Naive B cell (primary cell): ENCODE measurements at places on chromosomes 1 and 21. TPM values are rescaled to one million over a fixed set of nuclear protein-coding genes. Genes with fewer than 3 reads are reported as not detected.

DNA sequence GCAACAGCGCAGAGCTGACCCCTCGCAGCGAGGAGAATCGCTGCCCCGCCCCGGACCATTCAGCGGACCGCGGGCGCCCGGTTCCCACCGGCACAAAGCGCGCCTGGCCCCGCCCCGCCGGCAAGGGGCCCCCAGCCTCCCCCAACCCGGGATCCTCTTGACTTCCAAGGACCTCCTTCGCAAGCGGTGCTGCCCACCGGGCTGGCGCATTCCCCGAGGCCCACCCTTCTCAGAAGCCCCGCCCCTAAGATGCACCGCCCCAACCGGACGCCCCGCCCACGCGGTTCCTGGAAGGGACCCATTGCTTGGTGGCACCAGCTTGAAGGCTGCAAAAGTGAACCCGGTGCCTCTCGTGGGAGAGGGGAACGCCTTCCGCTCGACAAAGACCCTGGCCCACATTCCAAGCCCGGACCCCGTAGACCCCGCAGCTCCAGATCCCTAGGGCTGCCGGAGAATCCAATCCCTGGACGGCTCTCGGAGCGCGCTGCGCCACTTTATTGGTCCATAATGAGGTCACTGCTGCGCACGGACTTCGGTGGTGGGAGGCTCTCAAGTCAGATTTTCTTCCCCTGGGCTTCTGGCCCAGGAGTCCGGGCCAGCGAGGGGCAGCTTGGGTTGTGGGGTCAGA, 2.0 kb downstream of the HES3 start:
- DNase-seq = no peak

SRSF4 gene
- 34.7 TPM for polyA plus RNA-seq

GRCh38 chr21:17238468-17238867, 274.4 kb upstream of the CXADR start:
- DNase-seq = no peak

- DNase-seq = no peak
These were observed 96.4 kb downstream of the CAMK2N1 start for GRCh38 chr1:20389571-20389970.

- no peak for DNase-seq
These were observed 81.1 kb downstream of the PGM1 start for GRCh38 chr1:63674238-63674864.

CTSK gene
- polyA plus RNA-seq = 0.18 TPM

- DNase-seq = no peak
These were observed 399.2 kb downstream of the PTBP2 start for GRCh38 chr1:97120806-97121205.

DRAXIN gene
- 0.04 TPM for polyA plus RNA-seq

VCAM1 gene
- not detected for polyA plus RNA-seq

NHLH1 gene
- polyA plus RNA-seq = not detected

- peak; percentile 50 for DNase-seq
These were observed 13.5 kb upstream of the ACBD6 start for GRCh38 chr1:180515857-180516388.

GRCh38 chr1:187691439-187691838, 862.7 kb downstream of the PLA2G4A start:
- DNase-seq = no peak

LRRIQ3 gene
- polyA plus RNA-seq = 2.8 TPM

GRCh38 chr1:87052961-87053360, 138.5 kb downstream of the HS2ST1 start:
- no peak for DNase-seq

GRCh38 chr1:90144820-90145219, 149.9 kb downstream of the ZNF326 start:
- no peak for DNase-seq

- DNase-seq = no peak
These were observed 10.0 kb downstream of the ITLN1 start for GRCh38 chr1:160874935-160875334.

- DNase-seq = no peak
These were observed 332.4 kb upstream of the DUSP10 start for GRCh38 chr1:222074317-222074716.

- DNase-seq = no peak
These were observed 54.9 kb downstream of the CAPZB start for GRCh38 chr1:19430121-19431068.

GRCh38 chr1:201925301-201925567, 21.1 kb downstream of the LMOD1 start:
- DNase-seq = no peak

FTCD gene
- polyA plus RNA-seq = not detected

- no peak for DNase-seq
These were observed 71.8 kb upstream of the ECE1 start for GRCh38 chr1:21362096-21362495.

OR2T29 gene
- 0.38 TPM for polyA plus RNA-seq

- no peak for DNase-seq
These were observed 69.6 kb upstream of the C1orf105 start for GRCh38 chr1:172350856-172351255.

DNA sequence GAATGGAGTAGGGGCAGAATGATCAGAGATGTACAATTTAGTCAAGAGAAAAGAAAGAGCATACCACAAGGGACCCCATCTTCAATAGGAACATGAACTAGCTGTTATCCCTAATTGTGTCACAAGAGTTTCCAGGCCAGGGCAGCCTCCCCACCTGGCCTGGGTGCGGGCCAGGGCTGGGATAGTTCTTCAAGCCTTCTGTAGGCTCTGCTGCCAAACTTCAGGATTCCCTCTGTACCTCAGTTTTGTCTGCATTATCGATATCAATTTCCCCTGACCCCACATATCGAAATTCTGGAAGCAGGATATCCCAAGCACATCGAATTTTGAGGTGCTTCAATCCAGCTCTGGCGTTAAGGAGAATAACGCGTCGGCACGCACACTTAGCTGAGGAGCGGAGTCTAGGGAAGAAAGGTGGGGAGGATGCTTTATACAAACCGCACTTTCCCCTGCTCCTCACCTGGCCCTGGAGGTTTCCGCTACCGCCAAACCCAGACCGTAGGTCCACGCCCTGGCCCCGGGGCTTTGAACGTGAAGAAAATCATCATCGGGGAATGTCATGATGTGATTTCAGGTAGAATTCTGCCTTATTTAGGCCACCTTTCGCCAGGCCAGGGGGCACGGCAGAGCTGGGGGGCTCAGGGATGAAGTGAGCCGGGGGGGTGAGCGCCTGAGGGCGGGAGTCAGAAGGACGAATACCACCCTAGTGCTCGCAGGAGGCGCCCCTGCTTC, 7.4 kb downstream of the HLX start:
- DNase-seq = no peak
